ENCODE measurements at places on chromosomes 5 and 9.

- DNase-seq: no peak
Observed at GRCh38 chr9:4936277-4936676, 48.8 kb upstream of the JAK2 start.

DNA sequence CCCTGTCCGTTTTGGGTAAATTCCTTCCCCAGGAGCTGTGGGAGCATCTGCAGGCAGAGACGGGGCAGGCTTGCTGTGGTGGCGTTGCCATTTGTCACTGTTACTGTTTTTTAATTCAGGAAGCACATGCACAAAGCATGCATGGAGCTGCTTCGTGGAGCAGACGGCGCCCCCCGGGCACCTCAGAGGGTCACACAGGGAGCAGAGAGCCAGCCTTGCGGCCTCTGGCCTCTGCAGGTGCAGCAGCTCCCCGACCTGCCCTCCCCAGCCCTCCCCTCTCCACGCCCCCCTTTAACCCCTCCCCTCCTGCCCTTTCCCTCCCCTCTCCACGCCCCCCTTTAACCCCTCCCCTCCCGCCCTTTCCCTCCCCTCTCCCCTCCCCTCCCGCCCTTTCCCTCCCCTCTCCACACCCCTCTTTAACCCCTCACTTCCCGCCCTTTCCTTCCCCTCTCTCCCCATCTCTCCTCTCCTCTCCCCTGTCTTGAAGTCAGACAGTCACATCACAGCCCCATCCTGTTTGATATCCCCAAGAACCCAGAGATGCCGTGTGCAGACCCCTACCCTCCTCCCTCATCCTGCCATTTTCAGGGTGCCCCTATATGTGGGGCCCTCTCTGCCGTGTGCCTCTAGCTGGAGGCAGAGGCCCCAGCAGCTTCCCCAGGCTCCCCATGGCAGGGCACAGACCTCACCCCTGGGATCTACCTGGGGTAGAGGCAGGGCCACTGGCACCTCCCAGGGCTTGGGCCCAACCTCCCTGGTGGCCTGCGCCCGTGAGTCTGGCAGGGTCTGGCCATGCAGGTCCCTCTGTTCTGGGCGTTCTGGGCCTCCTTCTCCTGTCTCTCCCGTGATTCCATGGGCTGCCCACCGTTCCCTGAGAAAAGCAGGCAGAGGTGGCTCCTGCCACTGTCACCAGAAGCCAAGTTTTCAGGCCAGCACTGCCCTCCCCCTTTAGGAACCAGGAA is 29.6 kb upstream of the UBAC1 start:
- peak; percentile 45 for DNase-seq

DNA sequence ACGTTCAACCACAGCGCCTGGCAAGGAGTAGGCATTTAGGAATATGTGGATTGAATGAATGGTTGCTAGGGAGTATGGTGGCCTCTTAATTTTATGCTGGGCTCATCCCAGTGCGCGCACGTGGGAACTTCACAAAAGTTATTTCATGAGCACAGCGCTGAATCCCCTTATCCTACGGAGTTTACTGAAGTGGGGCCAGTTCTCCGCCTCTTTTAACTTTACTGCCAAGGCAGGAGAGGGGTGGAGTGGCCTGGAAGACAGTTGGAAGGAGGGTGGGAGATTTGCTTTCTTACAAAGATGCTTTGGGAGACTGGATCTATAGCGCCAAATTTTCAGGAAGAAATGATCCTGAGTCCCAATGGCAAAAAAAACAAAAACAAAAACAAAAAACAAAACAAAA is 326.5 kb downstream of the SH3GL2 start:
- no peak for DNase-seq

- DNase-seq: no peak
Observed at GRCh38 chr9:112809906-112810305, 59.3 kb downstream of the SNX30 start.

GRCh38 chr5:181171782-181172181 is 24.4 kb downstream of the OR2V2 start:
- no peak for DNase-seq

GRCh38 chr9:128088253-128088945 is 20.4 kb downstream of the SLC25A25 start:
- DNase-seq: no peak

DNA sequence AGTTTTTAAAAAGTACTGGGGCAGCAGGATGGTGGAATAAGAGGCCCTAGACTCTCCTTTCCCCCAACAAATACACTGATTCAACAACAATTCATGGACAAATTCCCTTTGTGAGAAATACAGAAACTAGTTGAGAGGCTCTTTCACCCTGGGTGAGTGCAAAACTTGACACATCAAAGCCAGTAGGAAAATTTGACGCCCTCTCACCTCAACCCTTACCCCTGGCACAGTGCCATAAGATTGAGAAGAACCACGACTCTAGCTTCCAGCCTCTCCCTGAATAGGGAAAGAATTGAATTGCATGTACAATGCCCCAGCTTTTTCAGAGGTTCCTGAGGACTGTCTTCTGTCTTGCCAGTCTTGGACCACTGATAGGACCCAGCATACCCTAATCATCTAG is 12.3 kb downstream of the KIF4B start:
- no peak for DNase-seq

DNA sequence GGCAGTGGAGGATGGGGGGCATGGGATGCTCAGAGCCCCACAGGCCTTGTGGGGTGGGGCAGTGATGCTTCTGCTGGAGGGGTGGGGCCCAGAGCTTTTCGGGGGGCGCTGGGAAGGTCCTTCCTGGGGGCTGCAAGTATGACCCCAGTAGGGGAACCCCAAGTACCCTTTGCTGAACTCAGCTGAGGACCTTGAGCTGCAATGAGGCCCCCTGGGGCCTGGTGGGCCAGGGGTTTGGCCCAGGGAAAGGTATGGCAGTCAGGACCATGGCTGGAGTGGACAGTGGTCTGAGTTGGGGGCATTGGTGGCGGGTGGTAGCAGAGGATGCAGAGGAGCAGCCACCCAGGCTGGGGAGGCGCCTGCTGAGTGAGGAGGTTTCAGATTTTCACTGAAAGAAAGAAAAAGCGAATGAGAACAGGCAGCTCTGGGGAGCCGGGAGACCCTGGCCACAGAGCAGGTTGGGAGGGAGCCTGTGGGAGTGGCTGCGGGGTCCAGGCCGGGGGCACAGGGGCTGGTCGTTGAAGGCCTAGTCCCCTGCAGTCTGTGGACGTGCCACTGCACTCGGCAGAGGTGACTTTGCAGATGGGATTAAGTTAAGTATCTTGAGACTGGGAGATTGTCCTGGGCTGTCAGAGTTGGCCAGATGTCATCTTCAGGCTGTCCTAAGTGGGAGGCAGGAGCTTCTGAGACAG is 19.2 kb downstream of the WNK2 start:
- no peak for DNase-seq

DNA sequence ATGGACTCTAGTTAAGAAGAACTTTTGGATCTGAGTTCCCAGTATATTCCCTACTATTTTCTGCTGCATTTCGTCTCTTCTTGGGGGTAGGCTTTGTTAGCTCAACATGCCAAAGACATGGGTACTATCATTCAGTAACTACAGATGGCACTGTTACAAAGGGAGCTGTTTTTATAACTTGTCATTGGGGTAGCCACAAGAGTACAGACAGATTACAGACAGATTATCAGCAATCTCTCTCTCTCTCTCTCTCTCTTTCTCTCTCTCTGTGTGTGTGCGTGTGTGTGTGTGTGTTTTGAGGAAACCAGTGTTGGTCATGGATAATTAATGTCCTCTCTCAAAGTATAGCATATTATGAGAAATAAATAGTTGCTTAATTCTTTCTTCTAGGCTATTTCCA is 116.1 kb downstream of the WDR70 start:
- no peak for DNase-seq

DNA sequence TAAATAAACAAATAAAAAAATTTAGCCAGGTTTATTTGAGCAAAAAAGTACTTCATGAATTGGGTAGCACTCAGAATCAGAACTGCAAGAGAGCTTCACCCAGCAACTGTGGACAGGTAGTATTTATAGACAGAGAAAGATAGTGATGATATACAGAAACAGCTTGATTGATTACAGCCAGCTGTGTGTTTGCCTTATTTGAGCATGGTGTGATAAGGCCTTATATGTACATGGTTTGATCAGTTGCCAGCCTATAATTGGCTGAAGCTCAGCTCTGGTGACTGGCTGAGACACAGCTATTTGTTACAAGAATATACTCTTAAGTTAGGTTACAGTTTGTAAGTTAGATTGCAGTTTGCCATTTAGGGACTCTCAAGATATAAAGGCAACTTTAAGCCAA is 34.3 kb upstream of the ARL15 start:
- no peak for DNase-seq

GRCh38 chr9:69325409-69326212 is 596 bp downstream of the ENTREP1 start:
- DNase-seq: no peak

GRCh38 chr5:43851741-43852140 is 248.8 kb downstream of the NNT start:
- DNase-seq: no peak

DNA sequence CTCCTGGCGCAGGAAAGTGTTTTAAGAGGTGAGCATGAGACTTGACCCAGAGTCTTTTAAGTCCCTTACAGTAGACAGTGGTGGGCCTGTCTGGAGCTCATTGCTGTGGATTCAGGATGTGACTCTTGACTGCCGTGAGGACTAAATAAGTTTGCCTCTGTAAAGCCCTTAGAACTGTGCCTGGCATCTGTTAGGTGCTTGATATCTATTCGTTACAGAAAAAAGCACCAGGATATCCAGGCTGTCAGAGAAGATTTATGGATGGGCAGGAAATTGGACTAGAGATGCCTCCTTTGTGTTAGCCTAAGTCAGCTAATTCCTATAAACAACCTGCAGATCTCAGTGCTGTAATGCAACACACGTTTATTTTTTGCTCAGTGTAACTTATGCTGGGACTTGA is 12.6 kb downstream of the ERGIC1 start:
- no peak for DNase-seq

- no peak for DNase-seq
Observed at GRCh38 chr5:63261695-63262094, 683.1 kb downstream of the LRRC70 start.

DNA sequence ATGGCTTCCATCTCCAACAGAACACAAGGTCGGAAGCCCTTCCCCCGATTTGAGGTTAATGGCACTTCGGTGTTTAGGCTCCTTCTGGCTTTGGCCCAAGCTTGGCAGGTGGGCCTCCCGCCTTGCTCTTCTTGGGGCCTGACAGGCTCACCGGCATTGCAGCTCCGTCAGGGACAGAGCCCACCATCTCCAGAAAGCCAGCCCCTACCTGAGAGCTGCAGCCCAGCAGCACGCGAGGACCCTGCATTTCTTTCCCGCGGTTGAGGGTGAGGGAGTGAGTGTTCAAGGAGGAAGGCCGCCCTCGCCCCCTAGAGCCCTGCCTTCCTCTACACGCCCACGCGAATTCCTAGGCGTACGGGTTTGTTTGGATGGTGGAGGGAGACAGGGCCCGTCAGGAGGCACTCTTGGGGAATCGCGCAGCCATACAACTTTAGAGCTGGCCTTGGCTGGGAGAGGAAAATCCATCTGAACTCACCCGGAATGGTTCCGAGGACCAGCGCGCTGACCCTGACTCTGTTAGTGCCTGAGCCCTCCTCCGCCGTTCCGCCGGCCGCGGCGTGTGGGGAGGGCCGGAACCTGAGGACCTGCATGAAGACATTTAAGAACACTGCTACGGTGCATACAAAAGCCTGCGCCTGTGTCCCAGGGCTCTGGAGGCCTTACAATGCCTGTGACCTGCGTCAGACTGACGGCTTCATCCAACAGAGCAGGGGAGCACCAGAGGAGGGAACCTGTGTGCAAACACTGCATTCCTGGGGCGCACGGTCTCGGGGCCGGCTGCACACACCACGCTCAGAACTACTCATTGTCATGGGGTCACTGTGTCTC is 73.8 kb downstream of the MRPL36 start:
- no peak for DNase-seq

DNA sequence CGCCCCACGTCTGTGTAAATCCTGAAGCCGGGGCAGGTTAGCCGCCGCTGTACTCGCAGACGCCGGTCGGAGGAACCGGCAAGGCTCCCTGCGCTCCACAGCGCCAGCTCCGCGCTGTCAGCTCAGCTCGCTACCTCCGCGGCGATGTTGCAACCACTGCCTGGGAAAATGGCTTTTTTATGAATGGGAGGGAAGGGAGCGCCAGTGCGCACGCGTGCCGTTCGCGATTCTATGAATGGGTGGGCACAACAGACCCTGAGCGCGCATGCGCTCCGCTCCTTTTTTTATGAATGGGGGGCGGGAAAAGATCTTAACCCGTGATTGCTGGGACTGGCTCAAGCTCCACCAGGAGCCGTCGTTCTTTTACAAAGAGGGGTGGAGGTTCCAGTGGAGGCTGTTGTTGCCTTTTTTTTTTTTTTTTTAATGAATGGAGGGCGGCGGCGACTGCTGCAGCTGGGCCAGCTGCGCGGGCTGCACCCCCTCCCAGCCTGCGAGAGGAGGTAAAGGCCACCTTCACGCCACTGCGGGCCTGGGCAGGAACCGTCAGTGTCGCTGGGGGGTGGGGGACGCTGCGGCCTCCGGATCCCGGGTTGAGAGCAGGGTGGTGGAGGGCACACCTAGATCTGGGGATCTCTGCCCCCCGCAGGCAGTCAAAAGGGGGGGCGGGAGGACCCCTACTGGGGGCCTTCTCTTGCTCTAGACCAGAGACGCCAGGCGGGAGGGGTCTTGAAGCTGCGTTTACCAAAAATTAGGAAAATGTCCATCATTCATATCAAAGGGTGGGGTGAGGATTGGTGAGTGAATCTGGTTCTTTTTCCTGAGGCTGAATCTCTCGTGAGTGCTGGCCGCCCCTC is at the start of gene SPRY4:
Gene SPRY4, minus strand, starts transcription at position 151 of the 854 bp plus-strand sequence. CDS start 9,913 bp downstream, outside the sequence.
- DNase-seq: peak; percentile 91

DNA sequence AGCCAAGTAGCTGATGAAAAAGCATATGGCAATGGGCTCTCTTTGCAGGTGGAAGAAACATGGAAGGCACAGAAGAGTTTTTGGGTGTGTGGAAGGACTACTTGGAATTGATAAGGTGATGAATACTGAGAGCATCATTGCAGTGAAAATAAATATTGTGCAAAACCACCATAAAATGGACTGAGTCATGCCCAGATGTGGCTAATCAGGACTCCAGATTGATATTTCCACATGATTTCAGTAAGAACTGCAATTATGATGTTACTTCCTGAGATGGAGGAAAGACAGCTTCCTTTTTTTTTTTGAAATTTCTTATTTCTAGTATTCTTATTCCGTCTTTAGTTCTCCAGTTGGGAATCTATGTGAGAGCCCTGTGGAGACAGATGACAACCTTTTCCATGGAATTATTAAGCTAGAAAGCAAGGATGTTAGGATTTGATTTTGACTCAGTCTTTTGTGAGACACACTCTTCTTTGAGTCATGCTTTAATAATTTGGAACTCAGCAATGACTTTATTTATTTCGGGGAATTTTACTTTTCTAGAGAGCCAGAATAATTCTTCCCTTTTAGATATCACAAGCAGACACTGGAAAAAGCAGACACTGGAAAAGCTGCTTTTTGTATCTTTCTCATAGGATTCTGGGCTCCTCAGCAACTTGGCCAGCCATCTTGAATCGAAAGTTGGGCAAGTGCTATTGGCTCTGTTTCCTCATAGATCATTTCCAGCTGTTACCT is 94.2 kb upstream of the VCAN start:
- DNase-seq: no peak

DNA sequence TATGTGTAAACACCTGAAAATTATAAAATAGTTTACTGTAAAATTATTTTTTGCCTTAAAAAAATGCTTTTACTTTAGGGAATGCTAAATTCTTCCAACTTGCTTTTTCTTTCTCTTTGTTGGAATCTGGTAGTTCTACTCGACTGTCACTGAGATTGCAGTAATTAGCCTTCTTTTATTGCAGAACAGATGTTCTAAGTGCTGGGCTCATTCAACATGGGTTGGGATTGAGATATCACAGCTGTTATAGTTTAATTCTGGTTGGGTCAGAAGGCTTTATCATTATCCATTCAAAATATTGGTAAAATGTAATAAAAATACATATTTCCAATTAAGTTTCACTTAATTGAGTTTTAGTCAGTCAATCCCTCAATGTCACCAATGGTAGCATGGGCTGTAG is 686.7 kb downstream of the CDH18 start:
- DNase-seq: no peak

GRCh38 chr9:113941056-113941455 is 64.9 kb downstream of the ZNF618 start:
- no peak for DNase-seq

Measured in NCI-H2081 (cell line).